Hair follicle dermal papilla cell (primary cell): ENCODE measurements at places on chromosomes 3 and 15. TPM values are rescaled to one million over a fixed set of nuclear protein-coding genes. Genes with fewer than 3 reads are reported as not detected.

NANOGP8 gene
- total RNA-seq: 0.32 TPM in 1 of 2 replicates, not detected in the other

FOXB1 gene
- not detected in 2 replicates for total RNA-seq

AGBL1 gene
- not detected in 2 replicates for total RNA-seq

ZNF620 gene
- 0.61 and 0.65 TPM in 2 replicates for total RNA-seq

PLA2G4B gene
- total RNA-seq: 0.36 and 0.81 TPM in 2 replicates

SKOR1 gene
- 0.24 and 0.49 TPM in 2 replicates for total RNA-seq

GALNT15 gene
- 8.3 and 9.4 TPM in 2 replicates for total RNA-seq

CHRFAM7A gene
- 0.32 and 2.2 TPM in 2 replicates for total RNA-seq

GATM gene
- not detected in 2 replicates for total RNA-seq

ZDHHC23 gene
- total RNA-seq: 0.97 and 2.3 TPM in 2 replicates

HRG gene
- not detected in 2 replicates for total RNA-seq

SHC4 gene
- total RNA-seq: 0.49 and 0.61 TPM in 2 replicates

QTRT2 gene
- 12.0 and 14.9 TPM in 2 replicates for total RNA-seq

PROS1 gene
- 7.8 and 12.0 TPM in 2 replicates for total RNA-seq

PRR20G gene
- total RNA-seq: not detected in 2 replicates

SLCO2A1 gene
- 0.73 and 2.4 TPM in 2 replicates for total RNA-seq

TGM5 gene
- not detected in 2 replicates for total RNA-seq

NPAP1 gene
- total RNA-seq: not detected in 2 replicates

RFT1 gene
- total RNA-seq: 12.5 and 13.0 TPM in 2 replicates

CCR5 gene
- not detected in 2 replicates for total RNA-seq

ZKSCAN7 gene
- 7.2 and 10.5 TPM in 2 replicates for total RNA-seq

KBTBD13 gene
- not detected in 2 replicates for total RNA-seq

C2CD4A gene
- total RNA-seq: not detected in 2 replicates

BCHE gene
- total RNA-seq: 2.2 and 2.4 TPM in 2 replicates

CCNL1 gene
- total RNA-seq: 183 and 215 TPM in 2 replicates

SLC2A2 gene
- total RNA-seq: under 0.01 TPM in 1 of 2 replicates, not detected in the other

GABRR3 gene
- not detected in 2 replicates for total RNA-seq

RTP3 gene
- total RNA-seq: not detected in 2 replicates

SPINT1 gene
- 0.12 and 0.49 TPM in 2 replicates for total RNA-seq

ZBTB47 gene
- 63.5 and 63.9 TPM in 2 replicates for total RNA-seq

NEK10 gene
- 9.6 and 10.9 TPM in 2 replicates for total RNA-seq

YEATS2 gene
- 35.5 and 46.7 TPM in 2 replicates for total RNA-seq

ALG1L2 gene
- not detected in 2 replicates for total RNA-seq
